Heart right ventricle (tissue), 16 donors: ENCODE measurements at places on chromosomes 3 and 15. TPM values are rescaled to one million over a fixed set of nuclear protein-coding genes. Genes with fewer than 3 reads are reported as not detected.

GRCh38 chr3:9047452-9048346, 84.4 kb upstream of the RAD18 start:
- DNase-seq = no peak

- DNase-seq = no peak
These were observed 28.6 kb upstream of the STXBP5L start for GRCh38 chr3:120879411-120879810.

GRCh38 chr3:42175386-42176240, 84.5 kb downstream of the TRAK1 start:
- DNase-seq = no peak

GRCh38 chr3:40718209-40718608, 193.4 kb downstream of the ZNF621 start:
- DNase-seq = no peak

- no peak for DNase-seq
These were observed 11.7 kb downstream of the MRPS22 start for GRCh38 chr3:139355476-139355875.

DNA sequence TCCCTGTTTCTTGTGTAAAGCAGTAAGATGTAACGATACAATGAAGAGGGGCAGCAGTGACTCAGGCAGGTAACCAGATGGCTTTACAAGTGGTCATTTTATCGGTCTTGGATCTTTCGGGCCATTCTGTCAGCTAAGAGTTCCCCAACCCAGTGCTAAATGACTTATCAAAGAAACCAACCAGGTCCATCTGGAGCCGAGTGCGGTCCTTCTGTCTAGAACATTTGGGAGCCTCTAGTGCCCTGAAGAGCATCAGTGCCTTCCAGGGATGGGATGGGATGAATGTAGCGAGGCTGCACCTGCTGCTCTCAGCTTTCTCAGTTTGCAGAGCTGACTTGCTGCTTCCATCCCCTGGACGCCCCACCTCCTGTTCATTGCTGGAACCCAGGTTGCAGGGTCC, 131.7 kb upstream of the AGBL1 start:
- DNase-seq = no peak

DNA sequence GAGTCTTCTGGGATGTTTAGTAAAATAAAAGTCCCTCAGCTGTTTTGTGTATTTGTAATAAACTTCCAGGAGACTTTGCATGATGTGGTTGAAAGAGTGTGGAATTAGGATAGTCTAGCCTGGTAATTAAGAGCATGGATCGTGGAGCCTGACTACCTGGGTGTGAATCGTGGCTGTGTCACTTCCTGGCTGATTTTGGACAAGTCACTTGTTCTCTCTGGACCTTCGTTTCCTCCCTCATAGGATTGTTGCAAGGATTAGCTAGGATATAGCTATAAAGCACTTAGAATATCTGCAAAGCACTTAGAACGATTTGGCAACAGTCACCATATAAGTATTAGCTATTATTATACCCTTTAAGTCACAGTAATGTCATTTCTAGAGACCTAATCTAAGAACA, 40.2 kb downstream of the SLMAP start:
- no peak for DNase-seq

The PDCD6IP gene
- 160 TPM for total RNA-seq

GRCh38 chr15:82647835-82648256, 683 bp upstream of the CPEB1 start:
- DNase-seq = no peak

- DNase-seq = no peak
These were observed 30.2 kb downstream of the FAM174B start for GRCh38 chr15:92625251-92625980.

- no peak for DNase-seq
These were observed 4.8 kb downstream of the GPR15 start for GRCh38 chr3:98536456-98537017.

GRCh38 chr3:187850258-187850921, 105.1 kb upstream of the BCL6 start:
- DNase-seq = no peak

The FAM107A gene
- 75.2 TPM for total RNA-seq

DNA sequence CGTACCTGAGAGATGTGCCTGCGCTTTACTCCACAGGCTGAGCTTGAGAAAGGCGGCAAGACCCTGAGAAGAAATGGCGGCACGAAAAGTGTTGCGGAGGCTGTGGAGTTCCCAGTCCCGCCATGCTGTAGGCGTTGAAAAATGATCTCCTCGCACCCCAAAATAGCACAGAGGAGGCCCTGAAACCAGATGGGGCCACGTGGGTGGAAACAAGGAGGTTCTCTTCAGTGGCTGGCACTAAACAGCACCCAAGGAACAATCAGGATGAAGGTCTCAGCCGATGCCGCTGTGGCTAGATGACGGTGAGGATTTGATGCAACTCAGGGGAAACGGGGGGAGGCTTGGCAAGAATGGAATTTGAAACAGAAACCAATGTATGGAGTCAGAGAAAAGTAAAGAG, 57.3 kb downstream of the TMEM212 start:
- no peak for DNase-seq

DNA sequence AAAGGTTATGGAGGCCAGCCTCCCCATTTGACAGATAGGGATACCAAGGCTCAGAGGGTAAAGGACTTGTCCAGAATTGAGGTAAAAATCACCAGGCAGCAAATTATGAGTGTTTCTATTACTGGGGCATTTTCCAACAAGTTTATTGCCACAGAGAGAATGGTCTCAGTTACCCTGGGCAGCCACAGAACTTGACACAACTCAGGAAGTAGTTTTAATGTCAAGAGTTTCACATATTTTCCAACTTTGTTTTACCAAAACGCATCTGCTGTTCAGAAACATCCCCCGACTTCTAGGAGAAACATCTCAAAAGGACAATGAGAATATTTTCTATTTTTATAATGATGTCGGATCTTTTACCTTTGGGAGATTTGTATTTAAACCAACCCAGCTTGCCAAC, 107.5 kb upstream of the MRPS22 start:
- no peak for DNase-seq
